Fibroblast of pulmonary artery (primary cell): ENCODE measurements at places on chromosomes 16 and 17.

DNA sequence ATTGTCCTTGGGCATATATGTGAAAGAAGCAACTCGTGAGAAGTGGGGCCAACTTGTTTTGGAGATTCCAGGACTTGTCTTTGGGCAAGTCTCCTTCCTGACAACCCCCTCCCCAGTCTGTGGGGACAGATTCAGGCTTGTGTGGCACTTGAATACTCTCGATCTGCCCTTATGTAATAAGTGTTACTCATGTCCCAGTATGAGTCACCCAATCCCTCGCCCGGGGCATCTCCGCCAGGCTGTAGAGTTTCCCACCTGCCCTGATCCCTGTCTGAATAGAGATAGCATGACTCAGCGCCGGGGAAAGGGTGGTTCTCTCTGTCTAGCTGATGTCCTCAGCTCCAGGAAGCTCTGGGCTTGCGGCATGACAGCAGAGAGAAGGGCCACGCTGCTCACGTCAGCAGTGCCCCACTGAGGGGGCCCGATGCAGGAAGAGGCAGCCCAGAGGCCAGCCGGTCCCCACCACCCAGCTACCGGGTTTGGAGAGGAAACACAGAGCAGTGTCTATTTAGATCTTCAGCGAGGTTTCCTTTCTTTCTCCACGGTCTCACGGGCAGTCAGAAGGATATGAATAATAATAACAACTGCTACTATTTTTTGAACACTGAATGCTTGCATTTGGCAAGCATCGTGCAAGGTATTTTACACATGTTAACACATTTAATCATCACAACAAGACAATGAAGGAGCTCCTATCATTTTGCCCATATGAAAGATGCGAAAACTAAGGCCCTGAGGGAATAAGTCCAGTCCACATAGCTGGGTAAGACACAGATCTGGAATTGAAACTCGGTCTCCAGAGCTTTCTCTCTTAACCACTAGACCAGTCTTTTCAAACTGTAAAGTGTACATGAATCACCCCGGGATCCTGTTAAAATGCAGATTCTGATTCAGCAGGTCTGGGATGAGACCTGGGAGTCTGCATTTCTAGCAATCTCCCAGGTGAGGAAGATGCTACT lies 426.7 kb upstream of the MAF start:
- DNase-seq: peak; percentile 65

GRCh38 chr17:77304746-77305473 lies 164.1 kb downstream of the SEC14L1 start:
- no peak for DNase-seq

GRCh38 chr16:89015271-89015859 lies 38.4 kb upstream of the CBFA2T3 start:
- no peak for DNase-seq

DNA sequence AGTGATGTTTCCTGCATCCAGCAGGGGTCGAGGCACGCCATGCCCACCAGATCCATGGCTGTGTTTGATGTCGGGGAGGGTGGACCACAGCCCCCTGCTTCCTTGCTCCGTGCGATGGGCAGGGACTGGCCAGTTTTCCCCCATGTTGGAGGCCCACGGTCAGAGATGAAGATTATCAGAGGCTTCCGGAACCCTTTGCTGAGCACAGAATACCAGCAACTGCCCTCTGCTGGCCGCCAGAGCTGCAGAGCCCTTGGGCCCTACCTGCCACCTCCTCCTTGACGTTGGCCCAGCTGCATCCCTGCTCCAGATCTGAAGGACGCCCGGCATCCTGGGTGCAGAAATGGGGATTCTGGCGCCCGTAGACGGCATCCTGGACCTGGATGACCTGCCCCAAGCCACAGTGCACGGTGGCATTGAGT lies 23.7 kb upstream of the BCO1 start:
- peak; percentile 29 for DNase-seq

- peak; percentile 19 for DNase-seq
Measured at GRCh38 chr16:47045023-47045422, 71.5 kb upstream of the DNAJA2 start.

DNA sequence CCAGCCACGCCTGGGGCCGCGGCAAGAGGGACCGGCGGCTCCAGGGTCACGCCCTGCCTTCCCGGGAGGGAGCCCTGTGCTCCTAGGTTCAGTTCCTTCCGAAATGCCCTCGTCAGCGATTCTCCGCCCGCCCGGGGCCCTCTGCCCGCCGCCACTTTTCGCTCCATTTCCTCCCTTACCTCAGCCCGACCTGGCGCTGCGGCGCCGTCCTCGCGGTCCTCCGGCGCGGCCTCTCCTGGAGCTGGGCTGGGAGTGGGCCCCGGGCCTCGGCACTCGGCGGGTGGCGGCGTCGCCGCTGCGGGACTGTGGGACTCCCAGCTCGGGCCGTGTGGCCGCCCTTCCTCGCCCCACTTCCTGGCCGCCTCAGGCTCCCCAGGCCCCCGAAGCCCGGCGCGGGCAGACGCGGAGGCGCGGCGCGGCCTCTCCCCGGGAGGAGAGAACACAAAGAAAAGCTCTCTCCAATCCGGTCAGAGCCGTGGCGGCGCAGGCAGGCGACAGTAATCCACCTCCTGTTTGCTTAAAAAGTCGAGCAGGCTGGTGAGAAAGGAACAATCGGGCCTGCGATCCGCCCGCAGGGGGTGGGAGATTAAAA lies 1.6 kb downstream of the BAHCC1 start:
- DNase-seq: no peak

DNA sequence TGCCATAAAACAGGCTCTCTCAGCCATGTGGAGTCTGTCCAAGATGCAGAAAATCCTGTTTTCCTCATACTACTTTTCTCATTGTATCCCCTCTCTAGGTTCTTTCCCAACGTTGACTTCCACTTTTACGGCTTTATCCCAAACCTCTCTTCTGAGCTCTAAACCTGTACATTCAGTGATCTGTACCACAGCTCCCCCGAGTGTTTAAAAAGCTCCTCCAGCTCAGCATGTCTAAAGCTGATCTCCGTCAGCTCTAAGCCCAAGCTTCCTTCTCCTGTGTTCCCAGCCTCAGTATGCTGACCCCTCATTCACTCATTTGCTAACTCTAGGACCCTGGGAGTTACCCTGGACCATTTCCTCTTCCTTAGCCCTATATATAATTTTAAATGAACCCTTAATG lies 144.6 kb downstream of the DNAH9 start:
- no peak for DNase-seq

GRCh38 chr16:79758615-79759346 lies 158.2 kb upstream of the MAF start:
- no peak for DNase-seq

GRCh38 chr16:70527315-70527996 lies 3.8 kb downstream of the SF3B3 start:
- no peak for DNase-seq

GRCh38 chr17:79670537-79671084 lies 59.8 kb upstream of the RBFOX3 start:
- DNase-seq: no peak

DNA sequence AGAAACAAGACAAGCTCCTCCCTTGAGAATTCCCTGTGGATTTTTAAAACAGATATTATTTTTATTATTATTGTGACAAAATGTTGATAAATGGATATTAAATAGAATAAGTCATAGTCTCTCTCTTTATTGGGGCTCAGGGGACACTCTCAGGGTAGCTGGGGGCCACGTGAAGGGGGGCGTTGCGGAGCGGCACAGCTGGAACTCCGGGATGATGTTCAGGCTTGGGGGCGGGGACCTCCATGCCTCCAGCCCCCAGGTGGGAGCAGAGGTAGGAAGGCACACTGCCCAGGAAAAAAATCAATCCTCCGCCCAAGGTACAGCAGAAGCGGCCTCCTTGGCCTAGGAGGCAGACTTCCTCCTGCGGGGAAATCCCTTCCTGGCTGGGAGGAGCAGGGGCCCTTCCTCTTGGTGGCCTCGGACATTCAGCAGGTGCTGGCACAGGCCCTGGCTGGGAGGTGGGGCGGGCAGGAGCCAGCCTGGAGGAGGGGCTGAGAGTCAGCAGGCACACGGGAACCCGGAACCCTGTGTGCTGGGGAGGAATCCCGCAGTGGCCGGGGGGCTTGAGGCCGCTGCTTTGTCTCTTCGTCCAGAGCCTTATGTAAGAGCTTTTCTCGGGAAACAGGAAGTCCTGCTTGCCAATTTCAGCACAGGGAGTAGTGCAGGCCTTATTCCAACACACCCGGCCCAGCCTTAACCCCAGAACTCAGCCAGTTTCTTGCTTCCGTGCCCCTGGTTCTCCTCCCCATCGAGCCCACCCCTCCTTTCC lies 591 bp upstream of the TNFSF13 start:
- peak; percentile 93 for DNase-seq

DNA sequence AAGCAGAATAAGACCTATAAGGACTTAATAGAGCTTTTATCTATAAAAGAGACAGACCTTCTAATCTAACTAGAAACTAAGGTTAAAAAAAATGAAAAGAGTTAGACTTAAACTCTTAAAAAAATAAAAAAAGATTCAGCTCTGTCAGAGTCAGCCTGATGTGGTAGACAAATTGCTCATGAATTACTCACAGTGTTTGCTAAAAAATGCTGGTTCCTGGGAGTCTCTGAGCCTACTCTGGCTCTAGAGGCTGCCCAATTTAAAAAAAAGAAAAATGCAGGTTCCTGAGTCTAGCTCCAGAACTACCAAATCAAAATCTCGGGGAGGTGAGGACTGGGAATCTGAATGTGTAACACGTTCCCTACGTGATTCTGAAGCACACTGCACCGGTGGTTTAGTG lies 18.1 kb downstream of the SOST start:
- peak; percentile 47 for DNase-seq

DNA sequence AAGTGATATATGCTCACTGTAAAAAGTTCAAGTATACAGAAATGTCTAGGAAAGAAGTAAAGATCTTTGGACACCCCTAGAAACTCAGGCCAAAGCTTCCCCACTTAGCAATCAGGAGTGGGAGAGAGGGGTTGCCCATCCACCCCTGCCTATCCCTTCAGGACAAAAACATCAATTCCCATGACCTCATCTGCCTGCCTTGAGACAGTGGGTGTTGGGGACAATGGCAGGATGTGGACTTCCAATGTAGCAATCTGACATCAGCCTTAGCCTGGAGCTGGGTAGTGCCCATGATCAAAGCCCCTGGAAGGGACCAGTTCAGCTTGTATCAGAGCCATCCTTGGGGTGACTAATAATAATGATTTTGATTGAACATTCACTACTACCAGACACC lies 18.1 kb downstream of the ITPRIPL2 start:
- DNase-seq: peak; percentile 64

DNA sequence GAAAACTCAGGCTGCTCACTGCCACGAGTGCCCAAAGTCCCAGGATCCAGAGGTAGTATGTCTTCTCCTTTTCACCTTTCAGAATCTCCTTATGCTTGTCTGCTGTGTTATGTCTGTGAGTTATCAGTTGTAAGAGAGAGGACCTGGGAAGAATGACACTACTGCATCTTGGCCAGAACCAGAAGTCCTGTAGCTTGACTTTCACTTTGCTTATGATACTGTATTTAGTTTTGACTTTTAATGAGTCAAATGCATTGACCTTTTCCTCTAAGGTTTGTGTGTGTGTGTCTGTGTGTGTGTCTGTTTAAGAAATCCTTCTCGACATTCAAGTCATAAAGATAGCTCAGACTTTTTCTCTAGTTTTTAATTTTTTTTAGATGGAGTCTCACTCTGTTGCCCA lies 43.4 kb downstream of the BMERB1 start:
- no peak for DNase-seq

- no peak for DNase-seq
Measured at GRCh38 chr17:73215447-73215846, 22.6 kb downstream of the COG1 start.

DNA sequence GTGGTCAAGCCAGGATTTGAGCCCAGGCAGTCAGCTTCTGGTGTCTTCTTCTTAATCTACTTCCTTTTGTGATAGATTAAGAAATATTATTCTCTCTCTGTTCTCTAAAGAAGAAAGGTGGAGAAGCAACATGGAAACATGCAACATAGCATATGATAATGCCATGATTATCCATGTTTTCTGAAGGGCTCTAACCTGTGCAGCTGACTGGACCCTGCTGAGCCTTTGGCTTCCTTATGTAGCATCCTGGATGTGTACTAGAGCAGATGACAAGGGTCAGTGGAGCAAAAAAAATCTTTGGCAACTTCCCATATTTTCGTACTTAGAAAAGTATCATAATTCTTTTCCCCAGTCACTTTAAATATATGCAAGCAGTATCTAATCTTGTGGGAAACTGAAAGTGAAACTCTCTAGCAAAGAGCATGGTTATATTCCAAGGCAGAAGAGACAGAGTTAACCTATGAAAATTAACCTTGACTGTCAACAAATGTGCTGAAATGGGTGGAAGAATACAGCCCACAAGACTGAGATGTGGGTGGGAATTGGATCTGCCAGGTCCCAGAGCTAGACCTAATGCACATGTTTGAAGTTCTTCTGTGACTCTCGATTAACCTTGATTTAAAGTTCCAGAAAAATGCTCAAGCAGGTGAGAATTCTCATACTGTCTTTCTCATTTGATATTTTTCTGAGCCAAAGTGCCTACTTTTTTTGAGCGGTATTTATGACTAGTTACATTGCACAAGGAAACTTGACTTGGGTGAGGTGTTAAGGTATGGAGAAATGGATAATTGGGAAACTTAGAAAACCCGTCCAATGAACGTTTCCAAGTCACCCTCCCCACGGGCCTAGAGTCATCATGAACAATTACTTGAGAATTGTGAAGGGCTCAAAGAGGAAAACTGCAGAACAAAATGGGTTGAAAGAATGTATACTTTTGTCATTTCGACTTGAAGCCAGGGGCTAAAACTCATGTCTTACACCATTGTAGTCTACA lies 248.6 kb downstream of the FTO start:
- peak; percentile 35 for DNase-seq

DNA sequence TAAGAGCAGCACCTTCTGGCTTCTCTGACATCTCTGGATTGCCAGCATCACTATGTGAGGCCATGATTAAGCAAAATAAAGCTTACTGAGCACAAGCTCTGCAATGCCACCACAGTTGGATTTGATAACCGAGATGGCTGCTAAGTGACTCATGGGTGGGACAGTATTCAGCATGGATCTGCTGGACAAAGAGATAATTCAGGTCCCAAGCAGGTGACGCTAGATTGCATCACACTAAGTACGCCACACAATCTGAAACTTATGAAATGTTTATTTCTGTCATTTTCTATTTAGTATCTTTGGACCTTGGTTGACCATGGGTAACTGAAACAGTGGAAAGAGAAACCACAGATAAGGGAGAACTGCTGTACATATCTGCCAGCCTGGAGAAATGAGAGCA lies 27.4 kb downstream of the CDRT15 start:
- no peak for DNase-seq

- DNase-seq: peak; percentile 60
Measured at GRCh38 chr17:4566785-4567184, 6.4 kb upstream of the GGT6 start.

DNA sequence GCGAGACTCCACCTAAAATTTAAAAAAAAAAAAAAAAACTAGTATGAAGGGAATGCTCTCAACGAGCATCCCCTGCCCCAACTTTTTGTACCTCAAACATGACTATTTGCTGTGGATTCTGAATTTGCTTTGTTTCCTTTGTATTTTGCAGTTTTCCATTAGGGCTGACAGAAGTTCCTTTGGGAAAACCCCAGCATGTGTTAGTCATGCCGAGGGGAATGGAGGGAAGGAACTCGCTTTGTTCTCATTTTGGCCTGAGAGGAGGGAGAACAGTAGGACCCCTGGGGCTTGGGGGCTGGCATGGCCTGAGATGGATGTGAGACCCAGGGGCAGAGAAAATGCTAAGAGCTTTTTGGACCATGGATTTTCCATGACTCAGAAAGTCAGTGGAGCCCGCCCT lies 20.5 kb downstream of the KRT9 start:
- DNase-seq: peak; percentile 49
